Stimulated activated CD8-positive, alpha-beta memory T cell treated with anti-CD3 and anti-CD28 coated beads, Interleukin-7, amount 100 ng/mL, for 24 hours (primary cell): ENCODE measurements at places on chromosomes 2 and 18.

- no peak for DNase-seq
These were observed 236.9 kb downstream of the BCL11A start for GRCh38 chr2:60316381-60317033.

DNA sequence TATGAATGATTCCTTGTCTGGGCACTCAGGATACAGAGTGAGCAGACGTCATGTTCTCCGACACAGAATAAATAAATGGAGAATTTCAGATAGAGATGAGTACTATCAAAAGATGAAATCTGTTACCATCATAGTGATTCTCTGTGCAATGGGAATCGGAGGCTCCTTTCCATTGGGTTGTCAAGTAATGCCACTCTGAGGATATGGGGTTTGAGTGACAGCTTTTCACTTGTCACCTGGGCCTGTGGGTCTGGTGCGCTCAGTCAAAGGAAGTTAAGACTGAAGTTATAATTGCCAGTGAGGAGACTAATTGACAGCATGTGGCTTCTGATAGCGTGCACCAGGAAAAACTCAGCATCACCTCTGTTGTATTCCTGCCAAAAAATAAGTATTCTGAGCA, 387.2 kb downstream of the SOX11 start:
- no peak for DNase-seq

DNA sequence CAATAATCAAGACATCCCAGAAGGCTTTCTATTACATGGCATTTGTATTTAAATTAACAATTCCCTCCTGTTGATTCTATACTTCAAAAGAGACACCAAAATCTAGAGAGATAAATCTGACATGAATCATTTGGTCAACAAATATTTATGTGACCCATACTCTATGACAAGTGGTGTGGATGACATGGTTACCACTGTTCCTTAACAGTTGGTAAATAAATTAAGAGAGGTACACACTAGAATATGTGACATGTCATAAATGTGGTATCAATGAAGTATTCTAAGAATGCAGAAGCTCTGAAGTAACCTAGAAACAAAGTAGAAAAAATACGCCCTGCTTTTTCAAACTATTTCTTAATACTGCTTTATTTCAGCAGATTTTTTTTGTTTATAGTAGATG, 255.4 kb downstream of the EXOC6B start:
- DNase-seq: no peak

GRCh38 chr18:46433121-46433826, 223.7 kb downstream of the LOXHD1 start:
- no peak for DNase-seq

DNA sequence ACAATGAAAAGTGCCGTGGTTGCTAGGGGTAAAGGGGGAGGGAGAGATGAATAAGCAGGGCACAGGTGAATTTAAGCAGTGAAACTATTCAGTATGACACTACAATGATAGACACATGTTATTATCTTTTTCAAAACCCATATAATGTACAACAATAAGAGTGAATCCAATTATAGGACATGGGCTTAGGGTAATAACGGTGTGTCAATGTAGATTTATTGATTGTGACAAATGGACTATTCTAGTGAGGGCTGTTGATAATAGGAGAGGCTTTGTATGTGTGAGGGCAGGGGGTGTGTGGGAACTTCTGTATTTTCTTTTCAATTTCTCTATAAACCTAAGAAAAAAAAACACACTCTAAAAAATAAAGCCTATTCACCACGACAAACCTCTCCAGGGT, 223.8 kb downstream of the RIT2 start:
- DNase-seq: no peak

- no peak for DNase-seq
These were observed 251.0 kb upstream of the CWC22 start for GRCh38 chr2:180258041-180258537.

GRCh38 chr2:183991968-183992367, 606.4 kb upstream of the ZNF804A start:
- no peak for DNase-seq

DNA sequence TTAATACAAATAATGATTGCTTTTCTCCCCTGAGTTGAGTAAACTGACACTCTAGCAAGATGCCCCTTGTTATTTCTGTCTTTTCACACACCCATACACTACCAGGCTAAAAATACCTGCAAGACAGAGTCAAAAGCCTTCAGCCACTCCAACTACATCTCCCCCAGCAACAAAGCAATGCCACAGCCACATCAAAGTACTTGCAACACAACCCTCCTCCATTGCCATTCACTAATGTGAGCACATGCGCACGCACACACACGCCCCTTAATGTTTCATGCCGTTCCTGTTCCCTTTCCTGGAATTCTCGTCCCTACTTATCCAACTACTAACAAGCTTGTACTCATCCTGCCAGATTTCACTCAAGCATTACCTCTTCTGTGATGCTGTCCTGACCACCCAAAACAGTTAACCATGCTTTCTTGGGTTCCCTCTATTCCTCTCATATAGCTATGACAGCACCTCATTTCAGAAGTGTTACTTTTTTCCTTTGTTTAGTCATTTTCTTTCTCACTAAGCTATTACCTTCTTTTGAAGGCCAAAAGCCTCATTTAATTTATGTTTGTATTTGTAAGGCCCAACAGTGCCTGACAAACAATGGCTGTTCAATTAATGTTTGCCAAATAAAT, 29.6 kb downstream of the SLC25A12 start:
- no peak for DNase-seq

GRCh38 chr2:60998628-60999545, 18.6 kb upstream of the PEX13 start:
- no peak for DNase-seq

DNA sequence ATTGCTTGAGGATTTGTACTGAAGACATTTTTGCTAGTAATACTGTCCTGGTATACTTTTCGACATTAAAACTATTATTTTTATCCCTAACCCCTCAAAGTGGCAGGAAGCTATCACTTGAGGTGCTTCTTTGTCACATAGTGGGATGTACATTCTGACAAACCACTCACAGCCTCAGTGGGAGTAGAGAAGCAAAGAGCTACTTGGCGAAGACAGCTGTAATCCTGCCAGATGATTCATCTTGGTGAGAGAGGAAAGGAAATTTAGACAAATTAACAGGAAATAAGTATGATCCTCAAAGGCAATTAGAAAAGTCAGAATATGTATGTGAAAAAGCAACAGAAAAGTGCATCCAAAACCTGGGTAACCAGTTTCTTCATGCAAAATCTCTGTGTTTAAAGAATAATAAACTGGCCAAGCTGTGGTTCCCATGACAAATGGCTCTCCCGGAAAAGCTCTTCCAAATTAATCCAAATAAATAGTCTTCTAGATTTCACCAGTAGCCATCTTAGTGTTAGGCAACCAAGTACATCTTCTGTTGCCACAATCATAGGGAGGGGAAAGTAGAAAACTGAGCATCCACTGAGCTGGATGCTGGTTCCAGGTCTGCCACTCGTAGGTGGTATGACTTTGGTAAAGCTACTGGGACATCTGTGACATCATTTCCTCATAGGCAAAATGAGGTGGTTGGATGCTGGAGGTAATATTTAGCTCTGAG, 308.0 kb upstream of the LYPD1 start:
- DNase-seq: no peak

DNA sequence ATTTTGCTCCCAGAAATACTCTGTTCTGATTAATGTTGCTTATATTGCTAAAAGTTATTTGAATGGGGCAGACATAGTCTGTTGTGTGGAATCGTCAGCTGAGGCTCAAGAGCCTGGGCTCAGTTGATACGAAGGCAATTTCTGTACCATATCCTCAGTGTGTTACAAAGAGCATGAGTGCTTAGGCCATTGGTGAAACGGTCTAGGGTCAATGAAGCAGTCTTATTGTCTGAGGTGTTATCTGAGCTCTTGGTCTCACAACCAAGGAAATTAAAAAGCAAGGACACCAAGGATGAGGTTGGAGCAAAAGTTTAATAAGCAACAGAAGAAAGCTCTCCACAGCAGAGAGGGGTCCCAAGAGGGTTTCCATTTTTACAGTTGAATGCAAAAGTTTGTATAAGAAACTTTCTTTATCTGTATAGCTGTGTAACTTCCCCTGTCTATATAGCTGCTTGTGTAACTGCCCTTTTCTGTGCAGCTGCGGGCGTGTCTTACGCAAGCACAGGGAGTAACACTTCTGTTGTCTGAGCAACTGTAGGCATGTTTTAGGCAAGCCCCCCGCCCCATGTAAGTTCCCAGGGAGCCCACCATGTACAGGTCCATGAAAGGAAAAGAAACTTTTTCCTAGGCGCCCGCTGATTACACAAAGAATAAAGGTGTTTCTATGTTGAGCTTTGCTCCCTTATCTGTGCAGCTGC, 40.6 kb upstream of the DSC1 start:
- no peak for DNase-seq

DNA sequence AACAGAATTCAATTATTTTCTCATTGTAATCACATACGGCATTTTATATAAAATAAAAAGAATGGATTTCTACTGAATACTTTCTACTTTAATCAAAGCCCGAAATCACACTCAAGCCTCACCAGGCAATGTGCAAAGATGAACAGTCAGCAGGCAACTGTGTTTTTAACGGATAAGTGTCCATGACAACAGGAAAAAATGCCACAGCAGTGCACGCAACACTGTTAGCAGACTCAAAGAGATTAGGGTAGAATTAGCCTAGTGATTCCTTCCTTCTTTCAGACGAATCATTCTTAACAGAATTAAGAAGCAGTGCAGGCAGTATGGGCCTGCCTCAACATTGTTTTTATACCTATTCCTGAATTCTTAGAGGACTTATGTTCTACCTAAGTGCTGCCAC, 135.6 kb downstream of the CDH2 start:
- no peak for DNase-seq

DNA sequence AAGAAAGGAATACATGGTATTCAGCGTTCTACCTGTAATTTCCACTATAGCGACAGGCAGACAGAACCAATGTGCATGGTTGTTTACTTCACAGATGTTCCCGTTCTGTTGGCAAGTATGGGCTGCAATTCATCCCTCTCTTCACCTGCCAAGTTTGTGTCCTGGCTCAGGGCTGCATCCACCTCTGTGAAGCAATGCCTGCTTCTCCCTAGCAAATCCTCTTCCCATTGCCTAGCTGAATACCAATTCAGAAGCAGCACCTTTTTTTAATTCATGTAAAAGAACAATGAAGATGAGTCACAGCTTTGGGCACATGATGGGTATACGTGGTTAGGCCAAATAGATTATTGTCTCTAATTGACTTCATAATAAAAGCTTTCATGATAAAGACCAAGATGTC, 54.7 kb upstream of the LRATD1 start:
- DNase-seq: no peak

DNA sequence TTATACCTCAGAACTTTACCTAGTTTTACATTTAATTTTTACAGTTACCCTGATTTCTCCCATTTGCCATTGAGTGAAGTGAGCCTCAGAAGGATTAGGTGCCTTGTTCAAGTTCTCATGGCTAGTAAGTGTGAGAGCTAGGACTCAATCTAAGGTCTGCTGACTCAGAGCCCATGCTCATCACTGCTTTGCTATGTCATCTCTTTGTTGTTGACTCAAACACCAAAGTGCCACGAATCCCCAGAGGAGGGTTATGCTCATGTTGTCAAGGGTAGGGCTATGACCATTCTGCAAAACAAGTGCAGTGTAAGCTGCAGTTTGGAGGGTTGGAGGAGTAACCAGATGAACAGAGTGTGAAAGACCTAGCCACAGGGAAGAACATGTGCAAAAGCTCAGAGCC, 185.4 kb upstream of the SKOR2 start:
- no peak for DNase-seq

DNA sequence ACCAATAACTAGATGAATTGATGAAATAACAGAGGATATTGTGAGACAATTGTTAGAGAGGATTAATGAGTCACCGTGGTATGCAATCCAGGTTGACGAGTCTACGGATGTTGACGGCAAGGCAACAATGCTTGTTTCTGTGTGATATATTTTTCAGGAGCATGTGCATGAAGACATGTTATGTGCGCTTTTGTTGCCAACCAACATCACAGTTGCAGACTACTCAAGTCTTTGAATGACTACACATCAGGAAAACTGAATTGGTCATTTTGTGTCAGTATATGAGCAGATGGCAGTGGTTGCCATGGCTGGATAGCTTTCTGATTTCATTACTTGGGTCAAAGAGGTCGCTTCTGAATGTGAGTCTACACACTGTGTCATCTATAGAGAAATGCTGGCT, 96.8 kb upstream of the CRACDL start:
- DNase-seq: no peak

DNA sequence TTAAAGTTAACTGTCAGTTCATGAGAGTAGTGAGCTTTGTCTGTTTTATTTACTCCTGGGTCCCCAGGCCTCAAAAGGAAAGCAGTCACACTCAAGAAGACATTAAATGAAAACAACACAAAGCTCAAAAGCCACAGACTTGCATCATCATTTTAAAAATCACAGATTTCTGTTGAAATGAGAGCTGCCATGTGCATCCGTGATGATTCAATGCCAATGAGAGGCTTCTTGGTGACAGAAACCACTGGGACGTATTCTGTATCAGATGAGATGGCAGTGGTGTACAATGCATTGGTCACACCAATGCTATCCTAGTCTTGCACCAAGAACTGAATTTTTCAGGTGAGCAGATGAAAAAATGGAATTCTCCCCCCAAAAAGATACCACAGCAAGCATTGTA, 204.8 kb downstream of the ANAPC1 start:
- DNase-seq: no peak

DNA sequence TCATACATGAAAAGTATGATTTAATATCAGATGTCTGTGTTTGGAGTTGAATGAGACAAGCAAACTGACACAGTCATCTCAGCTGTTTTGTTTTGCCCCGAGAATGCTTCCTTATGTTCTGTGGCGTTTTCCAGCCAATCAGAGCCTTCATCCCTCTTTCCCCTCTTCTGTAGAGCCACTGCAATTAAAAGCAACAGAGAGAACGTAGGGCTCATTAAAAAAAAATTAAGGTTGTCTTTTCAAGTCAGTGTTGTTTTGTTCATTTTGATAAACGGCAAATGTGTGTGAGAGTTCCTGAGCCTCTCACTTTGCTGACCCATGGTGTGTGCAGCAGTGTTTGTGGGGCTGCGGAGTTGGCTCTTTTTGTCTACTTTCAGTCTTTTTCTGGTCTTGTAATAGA, 216.0 kb downstream of the FHOD3 start:
- no peak for DNase-seq

DNA sequence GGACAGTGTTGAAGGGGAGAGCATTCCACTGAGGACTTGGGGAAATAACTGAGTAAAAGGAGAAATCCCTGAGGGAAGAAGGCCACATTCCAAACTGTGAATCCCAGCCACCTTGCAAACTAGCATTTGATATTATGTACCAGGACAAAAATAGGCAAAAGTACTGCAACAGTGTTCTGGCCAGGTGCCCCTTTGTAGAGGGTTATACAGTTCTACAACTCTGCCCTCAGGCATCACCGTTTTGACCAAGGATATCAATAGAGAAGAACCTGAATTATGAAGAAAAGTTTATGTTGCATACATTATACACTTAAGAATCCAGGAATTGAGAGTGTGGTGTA, 20.6 kb upstream of the CAVIN2 start:
- no peak for DNase-seq
